ENCODE measurements at places on chromosomes 13 and 19.
A peak's percentile ranks its signal among the peaks of the same experiment; 100 is the strongest.

DNA sequence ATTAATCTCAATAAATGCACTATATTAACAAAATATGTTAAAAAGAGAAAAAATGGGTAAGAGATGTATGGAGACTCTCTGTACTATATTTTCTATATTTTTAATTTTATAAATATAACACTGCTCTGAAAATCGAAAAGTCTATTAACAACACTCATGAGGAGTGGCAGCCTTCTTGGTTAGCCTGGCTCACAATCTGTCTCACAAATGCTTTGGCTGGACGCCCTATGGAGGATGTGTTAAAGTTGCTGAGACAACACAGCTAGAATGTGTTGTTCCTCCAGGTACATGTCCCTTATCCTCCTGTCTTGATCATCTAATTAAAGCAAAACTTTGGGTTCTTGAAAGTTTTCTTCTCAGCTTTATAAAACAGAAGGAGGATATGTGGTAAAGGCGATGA lies 396.6 kb upstream of the PCDH20 start:
- no peak for DNase-seq

DNA sequence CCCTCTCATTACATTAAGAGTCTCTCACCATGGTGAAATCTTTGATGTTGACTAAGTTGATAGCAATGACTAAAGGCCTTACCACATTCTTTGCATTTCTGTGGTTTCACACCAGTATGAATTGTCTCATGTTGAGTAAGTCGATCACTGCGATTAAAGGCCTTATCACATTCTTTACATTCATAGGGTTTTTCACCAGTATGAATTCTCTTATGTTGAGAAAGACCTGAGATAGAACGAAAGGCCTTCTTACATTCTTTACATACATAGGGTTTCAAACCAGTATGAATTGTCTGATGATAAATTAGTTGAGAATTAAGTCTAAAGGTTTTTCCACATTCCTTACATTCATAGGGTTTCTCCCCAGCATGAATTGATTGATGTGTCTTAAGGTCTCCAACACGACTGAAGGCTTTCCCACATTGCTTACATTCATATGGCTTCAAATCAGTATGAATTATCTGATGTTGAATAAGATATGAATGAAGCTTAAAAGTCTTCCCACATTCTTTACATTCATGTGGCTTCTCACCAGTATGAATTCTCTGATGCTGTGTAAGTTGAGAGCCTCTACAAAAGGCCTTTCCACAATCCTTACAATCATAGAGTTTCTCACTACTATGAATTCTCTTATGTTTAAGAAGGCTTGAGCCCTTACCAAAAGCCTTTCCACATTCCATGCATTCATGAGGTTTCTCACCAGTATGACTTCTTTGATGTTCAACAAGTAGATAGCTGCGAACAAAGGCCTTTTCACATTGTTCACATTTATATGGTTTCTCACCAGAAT lies 45.6 kb downstream of the ZNF283 start:
- DNase-seq = no peak

- no peak for DNase-seq
Observed at GRCh38 chr13:106003651-106004050, 531.8 kb downstream of the EFNB2 start.

GRCh38 chr19:35629332-35629633 lies 447 bp downstream of the RBM42 start:
- no peak for DNase-seq

- no peak for DNase-seq
Observed at GRCh38 chr13:51105046-51105445, 6.0 kb downstream of the C13orf42 start.

GRCh38 chr13:75963302-75963701 lies 327.2 kb downstream of the LMO7 start:
- DNase-seq = no peak

DNA sequence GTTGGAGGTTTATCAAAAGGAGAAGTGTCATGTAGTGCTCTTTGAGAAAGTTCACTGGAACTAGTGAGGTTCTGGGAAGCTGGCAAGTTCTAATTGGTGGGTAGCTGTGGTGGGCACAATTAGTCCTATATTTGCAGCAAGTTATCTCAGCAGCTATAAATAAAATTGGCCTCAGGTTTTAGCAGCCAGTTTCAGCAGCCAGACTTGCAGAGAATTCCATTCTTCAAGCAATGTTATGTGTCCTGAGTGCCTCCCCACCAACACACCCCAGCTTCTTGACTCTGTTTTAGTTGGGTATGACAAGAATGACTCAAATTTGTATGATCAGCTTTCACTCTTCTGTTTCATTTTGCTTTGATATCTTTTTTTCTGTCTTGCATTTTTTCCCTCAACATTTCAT lies 4.7 kb downstream of the IFT88 start:
- DNase-seq = peak; percentile 26

DNA sequence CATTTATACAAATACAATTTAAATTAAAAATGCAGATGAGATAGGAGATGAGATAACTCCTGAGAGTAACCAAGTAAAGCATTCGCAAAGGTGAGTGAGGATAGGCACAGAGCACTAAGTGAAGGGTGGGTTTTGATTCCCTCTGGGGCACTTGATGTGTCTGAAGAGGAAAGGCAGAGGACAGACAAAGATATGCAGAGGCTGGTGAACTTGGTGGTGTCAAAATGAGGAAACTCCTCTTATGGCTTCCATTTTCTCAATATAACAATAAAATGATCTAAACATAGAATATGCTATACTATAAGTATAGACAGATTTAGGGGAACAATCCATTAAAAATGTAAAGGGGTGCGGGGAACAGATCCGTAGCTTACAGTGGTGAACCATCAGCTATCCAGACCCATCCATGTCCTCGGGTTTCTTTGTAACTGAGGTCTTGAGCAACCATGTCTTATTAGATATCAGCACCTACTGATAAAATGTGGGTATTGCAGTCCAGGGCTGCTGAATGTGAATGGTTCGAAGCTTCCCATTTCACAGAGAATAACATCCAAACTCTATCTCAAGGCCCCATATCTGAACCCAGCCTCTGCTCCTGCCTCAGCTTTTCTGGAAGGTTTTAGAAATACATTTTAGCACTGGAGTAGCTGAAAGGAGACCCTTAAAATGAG lies 73.9 kb upstream of the SLC10A2 start:
- peak; percentile 3 for DNase-seq

- no peak for DNase-seq
Observed at GRCh38 chr13:99307247-99307646, at the start of gene GPR183. Gene GPR183, minus strand, starts transcription at chr13:99307399. Its CDS starts 11,254 bp downstream, at chr13:99296145.

DNA sequence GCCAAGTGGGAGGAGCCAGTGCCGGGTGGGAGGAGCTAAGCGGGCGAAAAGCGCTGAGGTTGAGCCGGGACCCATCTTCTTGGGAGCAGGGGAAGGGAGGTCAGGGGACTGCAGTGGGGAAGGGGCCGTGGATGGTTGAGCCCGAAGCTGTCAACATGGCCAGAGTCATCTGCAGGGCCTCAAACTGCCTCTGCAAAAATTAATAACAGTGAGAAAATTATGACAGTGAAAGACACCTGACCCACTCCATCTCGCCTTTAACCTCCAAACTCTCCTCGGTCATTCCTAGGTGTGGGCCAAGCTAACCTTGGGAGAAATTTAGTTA lies 30.1 kb downstream of the ZNF557 start:
- no peak for DNase-seq

- DNase-seq = no peak
Observed at GRCh38 chr13:48575031-48575430, 42.2 kb upstream of the RCBTB2 start.

DNA sequence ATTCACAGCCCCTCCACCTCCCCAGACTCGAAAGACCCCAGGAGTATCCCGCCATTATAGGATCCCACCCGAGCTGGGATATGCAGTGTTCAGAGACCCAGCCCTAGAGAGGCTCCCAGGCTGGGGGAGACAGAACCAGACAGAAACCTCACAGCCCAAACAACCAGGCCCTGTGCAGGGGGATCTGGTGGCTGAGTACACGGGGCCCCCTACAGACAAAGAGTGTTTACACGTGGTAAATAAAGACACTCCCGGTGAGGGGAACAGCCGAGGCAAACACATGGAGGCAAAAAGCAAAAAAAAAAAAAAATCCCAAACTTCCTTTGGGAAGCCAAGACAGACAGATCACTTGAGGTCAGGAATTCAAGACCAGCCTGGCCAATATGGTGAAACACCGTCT lies 25.1 kb downstream of the TINCR start:
- DNase-seq = no peak

GRCh38 chr13:75740031-75740430 lies 103.9 kb downstream of the LMO7 start:
- no peak for DNase-seq

GRCh38 chr19:37506387-37507166 lies at the start of gene ZNF793:
Gene ZNF793, plus strand, starts transcription at chr19:37506939. Its CDS starts 16,501 bp downstream, at chr19:37523440.
- peak; percentile 88 for DNase-seq

DNA sequence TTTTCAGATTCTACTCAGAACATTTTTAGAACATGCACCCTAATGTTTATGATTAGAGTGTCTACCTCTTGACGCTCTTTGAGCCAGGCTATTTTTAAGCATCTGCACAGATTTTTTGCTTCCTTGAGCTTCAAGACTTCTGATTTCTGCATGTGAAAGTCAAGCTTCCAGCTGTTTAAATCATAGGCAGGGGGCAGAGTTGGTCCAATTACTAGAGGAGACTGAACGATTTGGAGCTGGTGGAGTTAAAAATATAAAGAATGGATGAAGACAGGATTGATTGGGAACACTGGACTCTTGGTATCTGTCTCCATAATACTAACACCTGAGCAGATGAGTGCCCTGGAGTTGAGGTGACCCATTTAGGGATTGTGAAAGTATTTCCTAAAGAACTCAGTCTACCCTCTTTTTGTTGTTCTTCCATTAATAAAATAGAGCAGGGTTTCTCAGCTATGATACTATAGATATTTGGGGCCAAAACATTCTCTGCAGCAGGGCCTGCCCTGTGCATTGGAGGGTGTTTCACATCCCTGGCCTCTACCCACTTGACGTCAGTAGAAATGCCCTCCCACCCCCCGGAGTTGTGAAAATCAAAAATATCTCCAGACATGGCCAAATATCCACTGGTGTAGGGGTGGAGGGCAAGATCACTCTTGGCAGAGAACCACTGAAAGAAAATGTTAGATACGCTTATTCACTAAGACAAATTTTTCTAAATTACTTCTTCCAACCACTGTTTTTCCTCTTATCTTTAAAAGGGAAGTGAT lies 160.1 kb downstream of the COG6 start:
- DNase-seq = no peak

DNA sequence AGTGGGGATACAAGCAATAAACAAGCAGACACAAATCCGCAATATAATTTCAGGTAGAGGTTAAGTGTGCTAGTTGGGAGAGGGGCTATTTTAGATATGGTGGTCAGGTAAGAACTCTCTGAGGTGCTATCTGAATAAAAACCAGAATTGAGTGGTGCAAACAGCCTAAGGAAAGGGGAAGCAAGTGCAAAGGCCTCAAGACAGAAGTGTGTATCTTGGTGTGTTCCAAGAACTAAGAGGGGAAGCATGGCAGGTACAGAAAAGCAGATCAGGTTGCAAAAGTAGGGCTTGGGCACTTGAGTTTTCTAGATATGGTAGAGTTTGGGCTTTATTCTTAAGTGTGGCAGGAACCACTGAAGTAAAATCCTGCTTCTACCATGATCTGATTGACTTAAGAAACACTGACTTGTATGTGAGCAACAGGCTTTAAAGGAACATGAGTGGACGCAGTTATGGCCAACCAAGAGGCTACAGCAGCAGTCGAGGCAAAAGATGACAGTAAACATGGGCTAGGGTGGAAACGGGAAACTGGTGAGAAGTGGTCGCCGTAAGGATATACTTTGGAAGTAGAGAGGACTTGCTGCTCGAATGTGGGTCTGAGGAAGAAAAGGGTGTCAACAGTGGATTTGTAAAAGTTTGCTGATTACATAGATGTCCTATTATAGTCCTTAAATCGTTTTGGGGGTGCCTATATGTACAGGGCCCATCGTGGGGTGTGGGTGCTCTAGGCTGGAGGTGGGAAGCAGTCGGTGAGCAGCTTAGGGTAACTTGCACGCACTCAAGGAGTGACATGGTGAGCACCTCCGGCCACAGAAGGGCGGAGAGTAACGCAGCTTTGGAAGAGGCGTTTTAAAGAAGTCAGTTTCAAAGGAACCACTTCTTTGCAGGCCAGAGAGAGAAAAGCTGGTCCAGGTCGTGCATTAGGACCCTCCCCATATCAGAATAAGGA lies 677 bp downstream of the TGDS start:
- peak; percentile 8 for DNase-seq

DNA sequence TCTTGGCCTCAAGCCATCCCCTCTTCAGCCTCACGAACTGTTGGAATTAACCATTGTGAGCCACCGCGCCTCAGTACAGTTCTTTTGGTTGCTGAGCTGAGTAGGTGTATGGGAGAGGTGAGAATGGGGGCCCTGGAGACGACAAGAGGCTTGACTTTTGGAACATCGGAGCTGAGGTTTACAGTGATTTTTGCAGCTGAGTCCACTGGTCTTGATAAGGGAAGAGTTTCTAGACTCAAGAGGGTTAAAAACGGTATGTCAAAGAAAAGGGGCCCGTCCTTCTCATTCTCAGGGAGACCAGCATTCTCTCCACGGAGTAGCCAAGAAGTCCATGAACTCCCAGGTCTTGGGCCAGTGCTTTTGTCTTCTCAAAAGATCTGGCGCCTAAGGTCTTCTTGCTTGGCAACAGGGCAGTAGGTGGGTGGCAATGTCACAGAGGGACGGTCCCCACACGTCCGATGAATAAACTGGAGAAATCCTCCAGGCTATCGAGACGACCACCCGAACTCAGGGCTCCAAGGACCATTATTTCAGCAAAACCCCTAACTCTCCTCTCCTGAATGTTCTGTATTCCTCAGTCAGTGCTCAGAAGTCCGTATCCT lies 6.4 kb upstream of the QTRT1 start:
- no peak for DNase-seq

DNA sequence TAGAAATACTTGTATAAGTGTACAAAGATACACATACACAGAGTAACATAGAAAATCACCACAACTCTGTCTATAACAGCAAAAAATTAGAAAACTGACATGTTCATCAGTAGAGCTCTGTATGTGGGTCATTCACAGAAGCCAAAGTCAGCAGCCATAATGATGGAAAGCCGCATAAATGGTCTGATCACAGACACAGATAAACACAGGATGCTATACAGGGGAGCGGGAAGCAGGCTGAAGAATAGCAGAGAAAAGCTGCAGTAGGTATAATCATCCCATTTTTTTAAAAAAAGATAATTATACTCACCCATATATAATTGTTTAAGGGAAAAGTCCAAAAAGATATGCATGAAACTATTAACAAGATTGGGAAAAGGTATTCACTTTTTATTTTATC lies 31.5 kb downstream of the RCBTB1 start:
- DNase-seq = no peak

Data from T-helper 2 cell (primary cell).